Mesothelial cell of epicardium (in vitro differentiated cells): ENCODE measurements at places on chromosomes 13 and 19.

DNA sequence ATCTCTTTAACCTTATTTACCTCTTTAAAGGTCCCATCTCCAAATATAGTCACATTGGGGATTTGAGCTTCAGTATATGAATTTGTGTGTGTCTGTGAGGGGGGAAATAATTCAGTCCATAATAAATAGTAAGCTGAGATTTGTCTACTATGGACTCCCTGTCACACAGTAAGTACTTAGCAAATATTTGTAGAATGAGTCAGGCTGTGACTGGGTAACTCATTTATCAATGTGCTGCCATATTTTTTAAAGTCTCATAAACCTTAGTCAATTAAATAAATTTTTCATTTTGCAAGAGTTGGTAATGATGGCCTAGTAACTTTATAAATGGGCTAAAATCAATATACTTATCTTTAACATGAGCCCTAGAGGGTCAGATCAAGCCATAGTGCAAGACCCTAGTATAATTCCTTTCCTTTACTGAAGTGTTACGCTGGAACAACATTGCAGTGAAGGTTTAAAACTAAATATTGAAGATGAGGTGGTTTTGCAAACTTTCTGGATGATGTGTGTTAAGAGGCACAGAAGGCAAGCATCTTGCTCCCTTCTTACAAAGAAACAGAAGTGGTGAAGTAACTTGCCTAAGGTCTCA, 305.1 kb downstream of the KCNRG start:
- DNase-seq, result no peak

- no peak for DNase-seq
Measured at GRCh38 chr13:44769686-44770085, 193.6 kb upstream of the TSC22D1 start.

DNA sequence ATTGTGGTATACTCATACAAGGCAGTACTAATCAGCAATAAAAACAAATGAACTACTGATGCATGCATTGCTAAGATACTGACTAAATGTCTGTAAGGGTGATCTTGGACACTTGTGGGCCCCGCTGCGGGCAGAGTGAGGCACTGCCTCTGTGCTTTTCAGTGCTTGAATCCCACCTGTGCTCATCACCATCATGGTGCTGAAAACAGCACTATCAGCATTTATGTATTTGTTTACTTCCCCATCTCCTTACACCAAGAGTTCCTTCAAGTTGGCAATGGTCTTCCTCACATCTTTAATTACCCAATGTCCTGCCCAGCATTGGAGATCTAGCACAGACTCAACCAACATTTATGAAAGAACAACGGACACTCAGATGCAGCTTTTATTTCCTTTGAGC, 193.7 kb upstream of the RFC3 start:
- DNase-seq, result no peak

GRCh38 chr13:99377641-99378040, 70.4 kb upstream of the GPR183 start:
- DNase-seq, result no peak

GRCh38 chr13:111845621-111846351, 221.2 kb upstream of the SOX1 start:
- no peak for DNase-seq

- no peak for DNase-seq
Measured at GRCh38 chr13:25463496-25463895, 91.7 kb downstream of the ATP8A2 start.

DNA sequence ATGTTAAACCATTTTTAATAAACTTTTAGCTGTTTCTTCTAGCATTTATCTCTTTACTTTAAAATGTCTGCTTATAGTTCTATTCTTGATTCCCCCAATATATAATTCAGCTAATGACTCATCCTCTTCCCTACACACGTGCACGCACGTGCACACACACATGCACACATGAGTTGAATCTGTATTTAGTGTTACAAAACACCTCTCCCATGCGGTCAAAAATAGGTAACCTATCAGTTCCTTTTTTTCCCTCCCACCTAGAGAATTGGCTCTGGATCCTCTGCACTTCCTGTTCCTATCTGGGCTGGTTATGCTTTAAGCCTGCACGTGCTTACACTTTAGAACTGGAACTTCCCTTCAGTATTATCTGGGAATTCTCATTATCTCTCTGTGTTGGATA, 144.1 kb downstream of the PAN3 start:
- no peak for DNase-seq

DNA sequence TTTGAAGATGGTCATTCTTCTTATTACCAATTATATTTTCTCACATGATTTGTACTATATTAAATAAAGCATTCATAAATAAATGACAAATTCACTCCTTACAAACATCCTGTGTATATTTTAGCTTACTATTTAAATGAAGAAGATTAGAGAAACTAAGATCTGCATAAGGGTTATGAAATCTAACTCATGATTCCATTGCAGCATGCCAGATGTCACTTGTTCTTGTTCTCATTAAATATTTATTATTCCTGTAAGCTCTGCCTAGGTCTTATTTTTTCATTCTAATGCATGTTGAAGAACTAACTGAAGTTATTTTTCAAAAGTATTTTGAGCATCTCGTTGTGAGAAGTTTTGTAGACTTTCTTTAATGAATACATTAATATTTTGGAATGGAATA, 18.3 kb downstream of the NUP58 start:
- DNase-seq, result no peak

- DNase-seq, result no peak
Measured at GRCh38 chr13:52751196-52751595, 11.6 kb upstream of the CNMD start.
